ENCODE measurements at places on chromosomes 5 and 9.

GRCh38 chr9:112532427-112532826 is 45.8 kb downstream of the KIAA1958 start:
- DNase-seq, result no peak

DNA sequence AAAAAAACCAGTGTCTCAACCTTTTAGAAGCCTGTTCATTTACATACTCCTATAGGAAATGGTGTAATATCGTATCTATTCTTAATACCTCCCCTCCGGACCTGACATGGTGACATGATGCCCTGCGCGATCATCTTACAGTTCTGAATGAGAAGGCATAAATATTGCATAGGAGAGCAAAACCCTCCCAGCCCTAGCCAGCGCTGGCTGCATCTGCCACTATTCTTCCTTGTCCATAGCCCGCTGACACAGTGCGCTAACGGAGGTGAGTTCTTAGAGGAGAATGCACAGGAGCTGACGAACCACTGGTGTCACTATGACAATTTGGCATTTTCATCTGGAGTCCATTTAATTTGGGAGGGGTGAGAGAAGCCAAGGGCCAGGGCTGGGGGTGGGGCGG is 290.1 kb downstream of the EFNA5 start:
- DNase-seq, result no peak

GRCh38 chr5:77761606-77762005 is 14.5 kb downstream of the TBCA start:
- no peak for DNase-seq

GRCh38 chr5:66602621-66603020 is 6.4 kb downstream of the MAST4 start:
- DNase-seq, result no peak

- no peak for DNase-seq
These were observed 480 bp upstream of the TXNDC8 start for GRCh38 chr9:110338143-110338542.

- no peak for DNase-seq
These were observed 121.7 kb upstream of the FAM120A start for GRCh38 chr9:93329629-93330280.

- DNase-seq, result no peak
These were observed 101.3 kb upstream of the LARP1 start for GRCh38 chr5:154653764-154654485.

GRCh38 chr5:124206540-124206939 is 539.9 kb downstream of the ZNF608 start:
- no peak for DNase-seq

GRCh38 chr5:132134384-132134783 is 60.8 kb downstream of the CSF2 start:
- DNase-seq, result no peak

- DNase-seq, result no peak
These were observed 95.6 kb downstream of the DENND1A start for GRCh38 chr9:123834218-123834888.

- peak; percentile 34 for DNase-seq
These were observed 12.8 kb downstream of the TRAF1 start for GRCh38 chr9:120913647-120914264.

DNA sequence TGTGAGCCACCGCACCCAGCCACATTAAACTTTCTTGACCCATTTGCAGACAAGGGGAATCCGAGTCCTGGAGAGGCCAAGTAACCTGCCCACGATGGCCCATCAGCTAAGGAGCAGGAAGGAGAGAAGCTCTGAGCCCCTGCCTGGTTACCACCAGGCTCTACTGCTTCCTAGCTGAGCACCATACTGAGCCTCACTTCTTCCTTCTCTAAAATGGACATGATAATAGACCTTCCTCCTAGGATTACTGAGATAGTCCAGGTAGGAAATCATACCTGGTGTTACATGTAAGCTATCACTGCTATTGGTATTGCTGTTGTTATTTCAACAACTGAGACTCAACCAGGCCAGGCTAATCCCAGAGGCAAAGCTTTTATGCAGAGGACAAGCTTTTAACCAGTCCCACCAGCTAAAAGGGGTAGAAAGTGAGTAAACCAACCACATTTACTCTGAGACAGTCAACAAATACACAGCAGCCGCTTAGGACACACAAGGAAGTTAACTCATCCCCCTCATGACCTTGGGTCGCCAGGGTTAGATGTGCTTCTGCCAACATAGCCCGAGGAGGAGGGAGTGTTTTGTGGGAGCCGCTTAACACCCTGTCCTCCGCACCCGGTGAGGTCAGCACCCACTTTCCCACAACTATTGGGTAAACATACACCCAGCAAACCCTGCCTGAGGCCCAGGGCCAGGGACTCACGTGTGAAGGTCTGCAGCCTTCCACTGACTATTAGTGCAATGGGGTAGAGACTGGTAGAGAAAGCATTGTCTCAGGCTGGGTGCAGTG is 20.6 kb upstream of the PTGES start:
- no peak for DNase-seq

GRCh38 chr5:34790069-34790468 is 48.9 kb upstream of the TTC23L start:
- DNase-seq, result no peak

DNA sequence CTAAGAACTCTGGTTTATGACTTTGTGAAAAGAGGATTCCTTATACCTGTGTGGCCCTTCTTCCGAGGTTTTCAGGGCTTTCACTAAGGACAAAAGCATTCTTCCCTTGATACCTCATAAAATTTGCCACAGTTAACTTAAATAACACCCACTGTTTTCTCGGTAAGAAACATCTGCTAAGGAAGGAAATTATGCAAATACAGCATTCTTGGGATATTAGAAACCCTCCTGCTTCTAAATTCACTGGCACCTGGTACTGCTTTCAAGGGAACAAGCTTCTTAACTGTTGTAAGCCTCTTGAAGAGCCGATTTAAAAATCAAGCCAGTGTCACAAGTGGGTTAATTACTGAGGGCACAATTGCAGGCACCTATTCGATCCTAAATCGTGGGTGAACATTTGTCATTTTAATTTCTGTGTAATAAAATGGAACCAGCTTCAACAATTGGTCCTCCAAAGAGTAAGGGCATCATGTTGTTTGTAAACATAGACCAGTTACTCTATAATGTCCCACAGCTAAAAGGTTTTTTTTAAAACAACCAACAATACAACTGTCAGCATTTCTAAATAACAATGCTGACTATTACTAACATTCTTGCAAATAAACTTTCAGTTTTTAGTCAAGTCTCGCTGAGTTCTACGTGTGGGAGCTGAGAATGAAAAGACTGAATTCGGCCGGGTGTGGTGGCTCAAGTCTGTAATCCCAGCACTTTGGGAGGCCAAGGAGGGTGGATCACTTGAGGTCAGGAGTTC is 26.6 kb downstream of the AK3 start:
- no peak for DNase-seq

GRCh38 chr5:175710326-175710725 is 52.5 kb downstream of the HRH2 start:
- no peak for DNase-seq

DNA sequence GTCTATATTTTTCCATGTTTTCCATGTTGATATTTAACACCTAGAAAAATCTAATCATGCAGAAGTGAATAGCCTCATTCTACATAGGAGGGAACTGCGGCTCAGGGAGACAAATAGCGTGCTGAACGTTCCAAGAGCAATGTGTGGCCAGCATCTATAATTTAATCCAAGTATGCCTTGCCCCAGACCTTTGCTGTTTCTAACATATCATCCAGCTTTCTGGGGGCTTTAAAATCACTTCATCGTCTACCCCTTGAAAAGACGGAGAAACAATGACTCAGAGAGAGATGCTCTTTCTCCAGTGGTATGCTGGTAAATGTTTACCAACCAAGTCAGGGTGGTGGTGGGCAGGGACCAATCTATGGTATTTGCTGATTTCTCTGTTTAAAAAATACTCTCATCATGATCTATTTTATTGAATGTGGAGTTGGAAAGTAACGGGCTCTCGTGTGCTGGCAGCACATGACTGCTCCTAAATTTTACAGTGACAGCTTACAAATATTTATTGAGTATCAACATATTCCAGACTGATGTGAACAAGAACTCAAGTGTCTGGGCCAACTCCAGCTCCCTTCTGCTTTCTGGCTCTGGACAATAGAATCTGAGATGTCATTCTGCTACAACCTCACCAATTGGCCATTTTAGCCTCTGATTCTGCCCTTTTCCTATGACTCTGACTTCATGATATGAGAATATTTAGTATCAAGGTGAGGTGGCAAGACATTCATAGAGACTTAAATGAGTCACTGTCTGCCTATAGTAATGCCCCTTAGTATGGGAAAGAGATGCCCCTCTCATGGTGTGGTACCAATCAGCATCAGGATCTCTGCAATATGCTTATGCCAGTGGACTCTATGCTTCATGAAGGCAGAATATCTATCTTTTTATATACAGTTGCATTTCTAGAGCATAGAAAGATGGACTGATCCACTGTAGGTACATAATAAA is 407.4 kb upstream of the TNC start:
- DNase-seq, result no peak

DNA sequence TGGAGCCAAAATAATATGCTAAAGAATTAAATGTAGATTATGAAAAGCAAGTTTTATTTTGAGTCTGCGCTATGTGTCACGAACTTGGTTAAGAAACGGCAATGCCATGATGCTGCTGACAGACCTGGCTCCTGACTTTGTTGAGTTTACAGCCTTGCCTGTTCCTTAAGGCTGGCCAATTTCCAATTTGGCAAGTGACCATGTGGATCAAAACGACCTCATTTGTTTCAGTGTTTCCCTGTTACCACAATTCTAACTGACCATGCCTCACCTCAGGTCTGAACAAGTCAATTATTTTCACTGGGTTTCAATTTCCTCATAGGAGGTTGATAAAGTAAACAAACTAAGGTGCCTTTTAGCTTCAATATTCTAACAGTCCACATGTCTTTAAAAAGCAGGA is 461.4 kb downstream of the ZNF608 start:
- DNase-seq, result no peak

DNA sequence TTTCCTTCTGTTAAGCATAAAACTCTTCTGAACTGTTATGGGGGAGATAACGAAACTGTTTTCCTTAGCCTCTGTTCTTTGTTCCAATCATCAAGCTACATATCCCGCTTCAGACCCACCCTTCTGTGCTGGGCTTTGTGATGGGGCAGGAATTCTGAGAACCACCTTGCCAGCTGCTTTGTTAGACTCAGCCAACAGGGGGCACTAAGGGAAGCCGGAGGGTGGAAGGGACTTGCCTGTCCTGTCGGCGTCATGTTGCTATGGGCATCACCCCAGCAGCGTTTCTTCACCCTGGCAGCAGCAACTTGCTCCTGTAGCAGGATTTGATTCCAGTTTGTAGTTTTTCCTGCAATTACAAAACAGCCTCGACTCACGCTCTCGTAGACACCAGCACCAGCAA is 169.1 kb downstream of the CAAP1 start:
- DNase-seq, result no peak

DNA sequence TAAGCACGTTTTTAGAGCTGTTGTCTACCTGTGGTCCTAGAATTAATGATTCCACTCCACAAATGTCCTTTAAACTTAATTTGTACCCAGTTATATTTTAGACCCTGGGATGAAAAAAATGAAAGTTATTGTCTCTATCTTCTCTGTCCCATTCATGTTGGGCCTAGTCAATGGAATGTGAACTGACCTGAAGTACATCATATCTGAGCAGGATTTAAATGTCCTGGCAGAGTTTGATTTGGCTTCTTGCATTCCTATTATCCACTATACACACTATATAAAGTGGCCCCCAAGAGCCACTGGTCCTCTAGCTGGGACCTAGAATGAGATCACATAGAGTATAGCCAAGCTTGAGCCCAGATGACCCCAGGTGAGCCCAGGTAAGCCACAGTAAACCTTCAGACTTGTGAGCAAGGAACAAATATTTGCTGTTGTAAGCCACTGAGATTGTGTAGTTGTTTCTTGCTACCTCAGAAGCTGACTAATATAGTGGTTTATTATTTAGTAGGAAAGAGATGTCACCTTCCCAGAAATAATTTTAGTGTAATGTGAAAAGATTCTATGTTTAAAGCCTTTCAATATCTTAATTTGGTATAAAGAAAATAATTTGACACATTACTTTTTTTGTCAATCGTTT is 37.1 kb upstream of the C6 start:
- no peak for DNase-seq

- no peak for DNase-seq
These were observed 7.1 kb downstream of the NEK6 start for GRCh38 chr9:124264823-124265233.

DNA sequence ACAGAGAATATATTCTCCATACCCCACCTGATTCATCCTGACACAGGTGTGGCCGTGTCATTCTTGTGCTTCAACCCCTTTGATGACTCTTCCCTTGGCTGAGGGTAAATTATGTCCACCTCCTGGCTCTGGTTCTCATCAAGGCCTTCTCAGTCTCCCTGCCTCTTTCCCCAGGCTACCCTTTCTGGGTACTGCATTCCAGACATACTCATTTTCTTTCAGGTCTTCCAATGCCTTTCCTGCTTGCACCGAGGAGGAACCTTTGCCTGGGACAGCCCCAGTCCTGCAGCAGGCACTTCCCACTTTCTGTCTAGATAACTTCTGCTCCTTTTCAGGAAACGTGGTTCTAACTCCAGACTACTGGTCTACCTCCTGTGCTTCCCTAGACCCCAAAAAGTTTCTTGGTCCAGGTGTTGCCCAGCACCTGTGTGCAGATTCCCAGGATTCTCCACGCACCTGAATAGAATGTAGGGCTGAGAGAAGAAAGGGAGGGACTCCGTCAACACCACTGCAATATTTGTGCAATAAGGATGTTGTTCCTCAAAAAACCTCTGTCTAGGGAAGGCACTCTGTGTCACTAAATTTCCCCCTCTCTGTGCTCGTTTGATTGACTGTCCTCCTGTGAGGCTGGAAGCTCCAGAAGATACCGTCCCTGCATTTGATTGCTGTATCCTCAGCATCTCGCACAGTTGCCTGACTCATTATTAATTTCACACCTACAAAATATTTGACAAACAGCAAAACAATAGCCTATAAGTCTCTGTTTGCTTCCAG is 255.4 kb upstream of the NFIL3 start:
- DNase-seq, result no peak

DNA sequence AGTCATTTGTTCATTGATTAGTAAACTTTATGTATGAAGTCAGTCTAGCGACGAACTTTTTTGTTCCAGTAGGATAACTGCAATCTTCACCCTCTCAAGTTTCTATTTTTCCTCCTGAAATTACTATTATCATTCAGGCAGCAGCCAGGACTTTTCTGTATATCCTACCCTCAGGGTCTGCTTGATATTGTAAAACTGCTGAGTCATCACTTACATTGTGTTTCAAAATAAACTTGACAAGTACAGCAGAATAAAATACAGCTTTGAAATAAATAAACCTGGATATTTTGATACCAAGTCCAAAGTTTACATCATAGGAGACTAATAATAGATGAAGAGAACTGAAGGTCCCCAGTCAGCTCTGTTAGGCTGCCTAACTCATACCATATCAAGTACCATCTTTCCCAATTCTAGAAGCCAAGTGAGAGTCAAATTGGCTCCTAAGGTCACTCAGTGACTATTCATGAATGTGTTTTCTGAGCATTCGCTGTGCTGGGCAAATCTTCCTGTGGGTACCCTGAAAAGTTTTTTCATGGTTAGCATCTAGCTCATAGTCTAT is 234.6 kb downstream of the PARP8 start:
- DNase-seq, result no peak

Measured in stimulated activated naive CD4-positive, alpha-beta T cell (primary cell).